Fibroblast of skin of left quadriceps (primary cell): ENCODE measurements at places on chromosomes 6 and 20.

DNA sequence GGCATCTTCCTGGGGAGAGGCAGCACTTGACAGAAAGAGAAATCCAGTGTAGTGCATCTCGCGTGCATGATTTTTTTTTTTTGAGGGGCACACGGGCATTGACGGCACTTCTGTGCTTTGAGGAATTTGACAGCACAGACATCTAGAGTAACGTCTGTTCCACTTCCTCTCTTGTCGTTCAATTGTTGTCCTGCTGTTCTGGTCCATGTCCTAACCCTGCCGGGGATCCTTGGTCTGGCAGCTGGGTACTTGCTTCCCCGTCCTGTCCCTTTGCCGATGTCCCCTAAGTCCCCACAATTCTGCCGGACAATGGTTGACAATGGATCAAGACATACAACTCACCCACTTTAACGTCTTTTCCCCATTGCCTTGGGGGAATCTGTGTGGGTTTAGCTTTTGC, 46.0 kb upstream of the NAA20 start:
- DNase-seq, result no peak

GRCh38 chr6:72260489-72260888, 361.4 kb upstream of the KCNQ5 start:
- no peak for DNase-seq

DNA sequence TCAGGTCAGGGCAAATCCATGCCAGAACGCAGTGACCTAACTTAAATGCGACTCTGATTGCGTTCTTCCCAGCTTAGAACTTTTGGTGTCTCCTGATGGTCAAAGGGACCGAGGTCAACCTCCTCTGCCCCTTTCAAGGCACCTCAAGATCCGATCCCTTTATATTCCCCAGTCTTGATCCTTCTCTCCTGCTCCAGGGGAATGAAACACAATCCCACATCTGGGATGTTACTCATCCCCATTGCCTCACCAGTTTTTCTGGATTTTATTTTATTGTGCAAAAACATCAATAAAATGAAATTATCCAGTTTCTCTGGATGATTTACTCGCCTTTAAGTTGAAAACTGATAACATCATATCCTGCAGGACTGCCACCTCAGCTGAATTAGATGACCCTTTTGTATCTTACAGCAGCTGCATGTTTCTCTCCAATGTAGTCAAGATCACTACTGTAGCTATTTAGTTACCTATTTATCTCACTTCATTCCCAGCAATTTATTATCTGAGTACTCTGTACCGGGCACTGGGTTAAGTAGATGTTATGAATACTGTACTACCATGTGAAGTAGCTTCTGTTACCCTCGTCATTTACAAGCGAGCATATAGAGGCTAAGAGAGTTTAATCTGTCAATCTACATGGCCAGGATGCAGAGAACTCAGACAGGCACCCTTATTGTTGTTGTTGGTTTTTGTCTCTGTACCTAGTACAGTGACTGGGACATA, 44.0 kb downstream of the IRAK1BP1 start:
- DNase-seq, result no peak

DNA sequence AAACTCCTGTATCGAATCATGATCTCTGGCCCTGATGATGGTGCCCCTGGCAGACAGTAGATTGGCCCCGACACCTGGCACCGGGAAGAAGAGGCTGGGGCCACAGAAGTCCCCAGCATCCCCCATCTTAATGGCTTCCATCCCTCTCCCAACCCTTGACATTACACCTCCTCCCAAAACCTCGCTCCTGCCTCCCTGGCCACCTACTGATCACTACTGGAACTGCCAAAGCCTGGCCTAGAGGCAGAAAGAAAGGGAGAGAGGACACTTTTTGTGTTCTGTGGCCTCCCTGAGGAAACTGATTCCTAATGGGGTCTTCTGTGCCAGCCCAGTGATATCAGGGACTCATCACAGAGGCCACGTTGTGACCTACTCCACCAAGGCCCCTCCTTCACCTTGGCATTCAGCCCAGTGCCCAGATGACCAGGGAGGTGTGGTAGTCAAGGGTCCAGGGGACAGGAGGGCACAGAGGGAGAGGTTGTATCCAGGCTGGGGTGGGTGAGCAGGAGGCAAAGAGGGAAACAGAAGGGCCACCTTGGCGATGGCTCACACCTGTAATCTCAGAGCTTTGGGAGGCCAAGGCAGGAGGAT, 6.1 kb downstream of the C20orf173 start:
- DNase-seq, result no peak

- DNase-seq, result no peak
Measured at GRCh38 chr20:20201124-20201523, 148.8 kb downstream of the CFAP61 start.

DNA sequence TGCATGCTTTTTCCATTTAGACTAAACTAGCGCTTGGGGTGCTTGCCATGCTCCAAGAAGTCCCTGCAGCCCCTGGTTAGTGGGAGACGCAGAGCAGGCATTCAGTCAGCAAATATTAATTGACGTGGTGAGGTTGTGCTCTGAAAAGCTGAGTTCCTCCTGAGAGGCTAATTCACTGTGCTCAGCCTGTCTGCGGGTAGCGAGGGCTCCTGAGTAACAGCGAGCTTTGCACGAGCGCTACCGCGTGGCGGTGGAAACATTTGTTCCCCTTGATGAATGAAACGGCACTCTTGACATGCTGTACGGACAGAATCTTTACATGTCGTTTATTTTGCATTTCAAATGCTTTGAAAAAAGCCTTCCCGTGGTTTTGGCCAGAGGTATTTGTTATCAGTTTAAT, 170.6 kb upstream of the AGPAT4 start:
- DNase-seq, result no peak
